ENCODE measurements at places on chromosomes 4 and X.
A peak's percentile ranks its signal among the peaks of the same experiment; 100 is the strongest.

- DNase-seq, result no peak
These were observed 227.5 kb upstream of the STK26 start for GRCh38 chrX:131795442-131796229.

GRCh38 chr4:100466501-100466900, 51.3 kb downstream of the EMCN start:
- DNase-seq, result no peak

DNA sequence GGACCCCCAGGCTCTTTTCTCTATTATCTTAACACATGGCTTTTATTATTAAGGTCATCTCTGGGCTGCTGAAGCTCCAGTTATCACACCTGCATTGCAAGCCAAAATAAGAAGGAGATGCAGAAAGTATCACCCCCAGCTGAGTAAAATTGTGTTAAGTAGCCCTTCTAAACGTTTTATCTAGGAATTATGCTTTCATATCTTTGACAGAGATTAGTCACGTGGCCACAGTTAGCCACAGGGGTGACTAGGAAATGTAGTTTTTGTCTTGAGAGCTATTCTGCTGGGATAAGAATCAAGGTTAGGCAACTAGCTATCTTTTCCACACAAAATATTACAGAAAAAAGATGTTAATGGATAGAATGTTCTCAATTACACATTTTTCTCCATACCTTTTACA, 102.1 kb downstream of the ANXA3 start:
- no peak for DNase-seq

DNA sequence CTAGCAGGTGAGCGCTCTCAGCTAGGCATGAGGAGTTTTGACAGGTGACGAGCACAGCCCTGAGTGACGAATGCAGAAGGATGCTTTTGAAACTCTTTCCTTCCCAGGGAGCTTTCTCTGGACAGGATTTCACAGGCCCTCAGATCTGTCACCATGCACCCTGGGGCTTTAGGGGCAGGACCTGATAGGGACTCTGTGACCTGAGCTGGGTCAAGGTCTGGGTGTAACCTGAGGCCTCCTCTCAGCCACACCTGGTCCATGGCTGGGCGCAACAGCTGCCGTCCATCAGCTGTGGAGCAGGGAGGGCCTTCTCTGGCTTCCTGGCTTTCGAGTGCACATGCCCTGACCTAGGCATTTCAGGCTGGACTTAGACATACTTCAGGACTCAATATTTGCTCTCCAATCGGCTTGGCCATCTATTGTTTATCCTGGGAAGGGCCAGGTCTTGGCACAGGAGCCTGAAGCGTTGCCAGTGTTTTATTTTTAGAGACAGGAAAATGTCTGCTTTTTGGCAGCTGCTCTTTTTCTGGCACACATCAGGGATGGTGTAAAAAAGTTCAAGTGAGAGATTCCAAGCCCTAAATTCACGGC, 56.4 kb downstream of the C4orf51 start:
- no peak for DNase-seq

- DNase-seq, result no peak
These were observed 157.2 kb downstream of the ATP10D start for GRCh38 chr4:47642191-47642830.

DNA sequence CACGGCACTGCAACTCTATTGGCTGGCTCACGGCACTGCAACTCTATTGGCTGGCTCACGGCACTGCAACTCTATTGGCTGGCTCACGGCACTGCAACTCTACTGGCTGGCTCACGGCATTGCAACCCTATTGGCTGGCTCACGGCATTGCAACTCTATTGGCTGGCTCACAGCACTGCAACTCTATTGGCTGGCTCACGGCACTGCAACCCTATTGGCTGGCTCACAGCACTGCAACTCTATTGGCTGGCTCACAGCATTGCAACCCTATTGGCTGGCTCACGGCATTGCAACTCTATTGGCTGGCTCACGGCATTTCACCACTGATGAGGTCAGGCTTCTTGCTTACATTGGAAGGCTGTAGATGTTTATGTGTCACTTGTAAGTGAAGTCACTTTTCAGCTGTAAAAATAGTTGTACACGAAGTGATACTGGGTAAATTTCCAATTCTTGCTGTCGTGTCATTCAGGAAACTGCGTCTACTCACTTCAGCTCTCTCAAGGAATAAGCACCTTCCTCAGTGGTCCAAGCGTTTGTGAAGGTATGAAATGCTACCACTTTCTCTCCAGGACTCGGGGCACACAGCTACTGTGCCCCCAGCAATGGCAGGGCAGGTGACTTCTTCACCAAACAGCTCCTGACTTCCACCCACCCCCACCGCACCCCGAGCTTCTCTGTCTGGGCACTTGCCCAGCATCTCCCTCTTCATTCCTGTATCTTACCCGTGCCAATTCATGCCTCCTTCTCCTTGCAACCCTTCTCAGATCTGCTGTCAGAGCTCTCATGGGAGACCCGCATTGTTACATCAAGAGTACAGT, 141.3 kb downstream of the AFAP1 start:
- DNase-seq, result no peak

DNA sequence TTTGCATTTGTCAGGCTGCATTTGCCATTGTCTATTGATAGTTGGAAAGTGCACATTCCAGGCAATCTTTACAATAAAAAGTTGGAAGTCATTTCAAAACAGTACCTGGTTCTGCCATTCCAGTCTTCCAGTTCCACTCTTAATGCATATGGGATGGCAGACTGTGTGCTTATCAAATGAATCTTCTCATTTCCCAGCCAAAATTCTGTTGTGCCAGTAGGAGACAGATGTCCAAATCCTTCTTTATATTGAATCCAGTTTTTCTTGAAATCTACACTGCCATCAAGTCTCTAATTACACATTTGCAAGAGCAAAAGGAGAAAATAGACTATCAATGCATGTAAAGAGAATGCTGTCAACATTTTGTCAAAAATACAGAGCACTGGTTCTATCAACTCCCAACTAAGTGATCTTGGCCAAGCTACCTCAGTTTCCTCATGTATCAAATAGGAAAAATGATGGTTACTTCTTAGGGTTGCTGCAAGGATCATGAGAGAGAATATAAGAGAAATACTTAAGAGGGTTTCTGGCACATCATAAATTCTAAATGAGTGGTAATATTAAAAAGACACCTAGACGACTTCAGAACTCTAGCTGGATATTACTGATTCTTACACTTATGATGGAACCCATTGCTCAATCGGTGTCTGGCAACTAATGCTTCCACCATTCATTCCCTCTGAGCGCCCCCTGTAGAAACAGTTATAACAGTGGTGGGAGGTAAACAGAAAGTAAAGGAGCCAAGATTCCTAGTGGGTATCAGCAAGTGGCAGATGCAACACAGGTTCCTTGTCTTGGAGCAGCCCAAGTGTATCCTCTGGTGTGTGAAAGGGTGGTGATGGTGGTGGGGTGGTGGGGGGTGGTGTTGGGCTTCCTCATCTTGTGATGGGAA, 3.8 kb downstream of the FGG start:
- no peak for DNase-seq

DNA sequence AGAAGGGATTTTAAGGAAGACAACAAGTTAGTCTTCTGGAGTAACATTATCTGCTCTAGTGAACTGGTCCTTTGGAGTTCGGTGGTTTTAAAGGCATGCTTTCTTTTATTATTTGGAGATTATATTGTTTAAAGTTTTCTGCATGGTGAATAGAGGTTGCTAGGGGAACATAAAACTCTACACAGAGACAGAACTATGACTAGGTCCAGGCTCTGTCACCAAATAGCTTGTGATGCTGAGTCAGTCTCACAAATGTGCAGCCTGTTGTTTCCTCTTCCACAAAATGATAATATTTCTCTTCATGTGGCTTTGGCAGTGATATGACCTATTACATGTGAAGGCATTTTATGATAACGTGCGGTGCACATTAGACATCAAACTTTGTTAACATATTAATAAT, 132.6 kb downstream of the PACRGL start:
- DNase-seq, result no peak

DNA sequence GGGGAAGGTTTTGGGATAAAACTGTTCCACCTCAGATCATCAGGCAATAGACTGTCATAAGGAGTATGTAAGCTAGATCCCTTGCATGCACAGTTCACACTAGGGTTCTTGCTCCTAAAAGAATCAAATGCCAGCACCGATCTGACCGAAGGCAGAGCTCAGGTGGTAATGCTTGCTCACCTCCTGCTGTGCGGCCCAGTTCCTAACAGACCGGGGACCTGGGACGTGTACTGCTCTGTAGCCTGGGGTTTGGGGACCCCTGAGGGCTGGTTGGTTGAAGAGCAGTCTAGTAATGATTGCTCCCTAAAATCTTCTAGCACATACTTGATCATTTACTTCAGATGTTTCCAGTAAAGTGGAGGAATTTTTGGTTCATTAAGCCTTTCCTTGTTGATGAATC, 173.1 kb upstream of the SLIT2 start:
- no peak for DNase-seq

DNA sequence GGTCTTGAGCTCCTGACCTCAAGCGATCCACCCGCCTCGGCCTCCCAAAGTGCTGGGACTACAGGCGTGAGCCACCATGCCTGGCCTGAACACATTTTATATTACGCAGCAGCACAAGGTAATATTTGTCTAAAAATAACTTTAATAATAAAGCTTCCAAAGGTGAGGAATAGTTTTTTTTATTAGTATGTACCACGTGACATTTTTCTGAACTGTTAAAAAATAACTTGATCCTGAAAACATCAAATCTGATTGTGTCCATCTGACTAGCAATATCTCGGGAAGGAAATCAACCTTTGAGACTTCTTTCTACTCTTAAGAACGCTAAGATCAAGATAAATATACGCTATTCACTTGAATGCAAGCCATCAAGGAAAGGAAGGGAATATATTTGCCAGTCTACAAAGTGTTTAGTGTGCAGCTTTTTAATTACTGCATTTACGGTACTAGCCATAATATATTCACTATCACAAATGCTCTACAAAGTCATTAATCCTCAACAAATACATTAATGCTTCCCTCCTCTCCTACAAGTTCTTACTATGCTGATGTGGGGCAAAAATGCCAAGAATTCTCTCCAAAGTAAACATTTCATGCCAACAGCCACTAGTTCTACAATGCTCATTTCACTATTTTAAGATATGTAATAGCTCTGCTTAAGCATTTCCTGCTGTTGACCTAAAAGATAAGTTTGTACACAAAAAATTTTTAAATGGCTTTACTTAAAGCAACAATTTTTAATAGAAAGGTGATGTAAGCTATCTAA, 143.6 kb downstream of the APBB2 start:
- DNase-seq, result no peak

DNA sequence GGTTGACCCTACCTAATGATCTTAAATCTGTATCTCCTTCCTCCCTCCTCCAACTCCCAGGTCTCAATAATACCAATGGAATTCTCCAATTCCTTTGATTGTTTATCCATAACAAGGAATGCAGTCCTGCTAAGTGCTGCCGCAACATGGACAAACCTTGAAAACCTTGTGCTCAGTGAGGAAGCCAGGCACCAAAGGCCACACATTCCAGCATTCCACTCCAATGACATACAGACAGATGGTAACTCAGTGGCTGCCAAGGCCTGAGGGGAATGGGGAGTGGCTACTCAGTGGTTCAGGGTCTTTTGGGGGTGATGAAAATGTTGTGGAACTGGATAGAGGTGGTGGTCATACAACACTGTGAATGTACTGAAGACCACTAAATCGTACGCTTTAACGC, 10.4 kb downstream of the HAUS7 start:
- no peak for DNase-seq

DNA sequence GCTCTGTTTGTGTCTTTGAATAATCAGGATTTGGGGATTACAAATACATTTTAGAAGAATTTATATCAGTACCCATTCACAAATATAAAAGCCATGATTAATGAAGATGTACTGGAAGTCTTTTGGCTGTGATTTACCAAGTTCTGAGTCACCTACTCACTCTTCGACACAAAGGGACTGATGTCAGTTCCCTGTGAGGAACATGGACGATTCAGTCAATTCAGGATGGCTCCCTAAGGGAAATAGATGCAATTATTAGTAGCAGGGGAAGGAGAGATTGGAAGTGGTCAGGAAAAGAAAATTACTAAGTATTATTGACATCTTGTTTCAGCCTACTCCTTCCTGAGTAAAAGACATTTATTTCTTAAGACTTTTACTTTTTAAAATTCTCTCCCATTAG, 550.7 kb upstream of the SLIT2 start:
- DNase-seq, result no peak

DNA sequence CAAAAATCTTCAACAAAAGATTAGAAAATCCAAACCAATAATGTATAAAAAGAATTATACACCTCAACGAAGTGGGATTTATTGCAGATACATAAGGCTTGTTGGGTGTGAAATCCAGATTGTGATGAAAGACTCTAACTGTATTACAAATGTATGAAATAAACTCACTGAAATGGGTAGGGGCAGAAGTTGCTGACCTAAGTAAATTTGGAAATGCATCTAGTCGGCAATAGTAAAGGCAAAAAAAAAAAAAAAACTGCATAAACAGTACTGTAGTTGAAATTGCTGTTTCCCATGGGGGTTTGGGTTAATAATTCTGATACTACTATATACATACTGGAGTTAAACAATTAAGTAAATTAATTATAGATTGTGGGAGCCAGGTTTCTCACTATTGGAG, 130.7 kb upstream of the MAGEB18 start:
- DNase-seq, result no peak

- no peak for DNase-seq
These were observed 137.8 kb downstream of the FBXW7 start for GRCh38 chr4:152398060-152398459.

DNA sequence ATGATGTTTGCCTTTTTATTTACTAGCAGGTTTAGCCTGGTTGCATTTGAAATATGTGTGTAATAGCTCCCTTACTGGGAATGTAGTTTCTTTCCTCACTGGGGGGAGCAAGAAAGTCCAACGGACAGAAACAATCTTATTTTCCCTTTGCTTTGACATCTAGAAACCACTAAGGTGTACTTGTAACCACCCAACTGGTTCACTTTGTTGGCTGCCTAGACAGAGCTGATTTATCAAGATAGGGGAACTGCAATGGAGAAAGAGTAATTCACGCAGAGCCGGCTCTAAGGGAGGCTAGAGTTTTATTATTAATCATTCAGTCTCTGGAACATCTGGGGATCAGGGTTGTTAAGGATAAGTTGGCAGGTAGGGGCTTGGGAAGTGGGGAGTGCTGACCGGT, 30.3 kb downstream of the XG start:
- DNase-seq, result no peak

GRCh38 chr4:43332052-43332425, 439.5 kb downstream of the GRXCR1 start:
- DNase-seq, result no peak

- DNase-seq, result no peak
These were observed 57.7 kb downstream of the ARHGAP10 start for GRCh38 chr4:147789596-147789995.

- DNase-seq, result no peak
These were observed 844.2 kb downstream of the RAPGEF2 start for GRCh38 chr4:159946983-159947615.

- no peak for DNase-seq
These were observed 205.0 kb downstream of the PABPC4L start for GRCh38 chr4:133996431-133997121.

GRCh38 chrX:138756234-138756633, 44.7 kb upstream of the FGF13 start:
- no peak for DNase-seq

- DNase-seq, result no peak
These were observed 731.8 kb downstream of the KCTD8 start for GRCh38 chr4:43716721-43717395.

GRCh38 chrX:133726211-133726630, 259.2 kb downstream of the GPC3 start:
- DNase-seq, result peak; percentile 18

GRCh38 chr4:101862595-101862994, 72.1 kb downstream of the BANK1 start:
- no peak for DNase-seq
